Heart right ventricle (tissue), 16 donors: ENCODE measurements at places on chromosomes 7 and 10. TPM values are rescaled to one million over a fixed set of nuclear protein-coding genes. Genes with fewer than 3 reads are reported as not detected.

- DNase-seq, result no peak
Measured at GRCh38 chr10:85612833-85613232, 753.8 kb downstream of the GRID1 start.

- peak; percentile 90 for DNase-seq
Measured at GRCh38 chr10:72319416-72320254, 35.1 kb downstream of the DNAJB12 start.

DNA sequence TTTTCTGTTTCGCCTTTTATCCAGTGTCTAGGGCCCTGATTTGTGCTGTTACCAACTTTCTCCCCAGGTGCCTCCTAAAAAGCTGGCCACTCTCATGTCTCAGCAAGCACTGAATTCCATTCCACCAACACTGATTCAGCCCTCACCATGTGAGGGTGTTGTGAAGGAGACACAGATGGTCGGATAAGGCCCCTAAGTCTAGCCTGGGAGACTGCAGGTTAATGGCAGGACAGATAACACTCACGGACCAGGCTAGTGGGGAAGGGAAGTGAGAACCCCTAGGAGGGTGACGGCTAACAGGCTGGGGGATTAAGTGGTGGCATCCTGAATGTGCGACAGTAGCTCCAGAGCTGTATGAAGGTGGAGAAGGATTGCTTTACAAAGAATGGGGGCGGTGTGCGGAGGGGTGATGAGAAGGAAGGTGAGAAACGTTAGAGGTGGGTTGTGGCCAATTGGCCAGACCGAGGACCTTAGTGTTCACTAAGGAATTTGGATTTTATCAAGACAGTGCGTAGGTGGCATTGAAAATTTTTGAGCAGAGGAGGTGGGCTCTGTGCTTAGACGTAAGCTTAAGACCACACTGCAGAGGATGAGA, 3.8 kb upstream of the DUSP5 start:
- no peak for DNase-seq

- no peak for DNase-seq
Measured at GRCh38 chr7:41885748-41886147, 182.9 kb upstream of the INHBA start.

DNA sequence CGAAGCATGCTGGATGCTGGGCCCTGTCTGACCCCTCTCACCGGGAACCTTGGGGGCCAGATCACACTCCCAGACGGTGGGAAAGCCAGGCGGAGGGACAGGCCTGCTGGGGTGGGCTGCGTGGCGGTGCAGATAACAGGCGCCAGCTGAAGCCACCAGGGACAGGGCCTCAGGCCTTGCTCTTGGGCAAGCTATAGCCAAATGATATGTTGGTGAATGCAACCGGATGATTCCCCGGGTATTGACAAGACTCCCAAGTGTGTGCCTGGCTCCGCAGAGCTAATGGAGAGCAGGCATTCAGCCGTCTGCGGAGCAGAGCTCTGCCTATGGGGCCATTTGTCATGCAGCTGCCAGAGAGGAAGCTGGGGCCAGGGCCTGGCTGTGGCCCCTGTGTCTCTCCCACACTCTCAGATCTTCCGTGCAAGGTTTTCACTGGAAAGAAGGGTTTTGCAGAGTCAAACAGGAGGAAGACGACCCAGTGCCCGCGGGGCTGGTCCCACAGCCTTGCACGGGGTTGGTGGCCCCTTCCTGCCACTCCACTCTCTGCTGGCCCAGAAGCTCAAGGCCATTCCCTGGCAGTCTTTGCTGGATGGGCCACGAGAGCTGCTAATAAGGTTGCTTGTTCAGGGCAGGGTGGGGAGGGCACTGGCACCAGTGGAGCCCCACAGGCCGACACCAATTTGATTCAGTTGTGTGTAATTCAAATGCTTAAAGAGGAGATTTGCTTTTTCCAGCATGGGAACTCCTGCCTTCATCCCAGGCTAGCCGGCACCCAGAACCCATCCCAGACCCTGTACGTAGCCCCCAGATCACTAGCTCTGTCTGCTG, 91.8 kb downstream of the PRKAG2 start:
- no peak for DNase-seq

DNA sequence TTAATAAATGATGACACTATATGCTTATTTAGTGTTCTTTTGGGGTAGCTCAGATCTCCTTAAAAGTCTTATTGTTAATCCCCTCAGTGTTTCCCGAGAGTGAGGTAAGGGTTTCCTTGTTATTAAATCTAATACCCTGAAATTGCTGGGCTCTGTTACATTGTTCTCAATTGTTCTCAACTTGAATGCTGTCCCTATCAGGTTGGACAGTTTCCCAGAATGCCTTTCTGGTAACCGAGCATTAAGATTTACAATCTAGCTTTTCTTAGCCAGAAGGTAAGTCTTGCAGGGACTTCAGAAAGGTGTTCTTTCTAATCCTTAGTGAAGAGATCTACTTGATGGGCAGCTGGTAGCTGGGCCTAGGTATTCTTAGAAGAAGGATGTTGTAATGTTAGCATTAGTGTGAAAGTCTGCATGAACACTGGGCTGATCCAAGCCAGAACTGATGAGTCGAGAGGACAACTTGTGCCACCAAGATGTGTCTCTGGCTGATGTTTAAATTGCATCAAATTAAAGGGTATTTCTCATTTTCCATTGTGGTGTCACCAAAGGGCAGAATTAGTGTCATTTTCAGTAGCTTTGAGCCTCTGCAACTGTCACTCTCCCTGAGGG, 89.9 kb downstream of the SND1 start:
- DNase-seq, result no peak

- DNase-seq, result no peak
Measured at GRCh38 chr10:108450280-108450679, 1285.8 kb upstream of the SORCS1 start.

DNA sequence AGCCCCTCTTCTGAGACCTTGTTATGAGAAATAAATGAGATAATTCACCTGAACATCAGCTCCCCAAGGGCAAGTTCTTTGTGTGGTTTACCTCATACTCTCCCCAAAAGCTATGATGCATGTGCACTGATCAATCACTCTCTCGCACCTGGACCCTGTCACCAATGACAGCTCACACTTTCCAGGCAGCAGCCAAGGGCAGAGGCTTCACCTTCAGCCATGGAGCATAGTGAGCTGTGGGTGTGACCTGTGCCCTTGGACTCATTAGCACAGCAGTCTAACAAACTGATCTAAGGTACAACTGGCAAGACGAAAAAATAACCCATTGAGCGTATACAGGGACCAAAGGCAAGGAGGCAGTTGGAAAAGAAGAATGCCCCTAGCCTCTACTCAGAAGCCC, 17.0 kb downstream of the PDE1C start:
- peak; percentile 14 for DNase-seq

DNA sequence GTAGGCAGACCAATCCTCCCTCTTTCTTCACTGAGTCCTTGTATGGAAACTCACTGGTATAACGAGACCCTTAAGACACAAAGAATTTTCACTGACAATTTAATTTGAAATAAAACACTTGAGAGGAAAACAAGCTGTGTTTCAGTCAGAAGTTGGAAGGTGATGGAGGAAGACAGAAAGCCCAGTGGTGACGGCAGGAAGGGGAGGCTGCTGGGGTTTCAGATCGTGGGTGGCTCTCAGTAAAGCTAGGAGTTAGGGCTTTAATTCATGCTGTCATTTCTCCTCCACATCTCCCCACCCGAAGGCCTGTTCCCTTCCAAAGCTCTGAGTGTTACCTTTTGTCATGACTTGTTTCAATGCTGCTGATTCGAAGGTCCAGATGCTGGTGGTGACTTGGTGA, 605.2 kb upstream of the DPP6 start:
- no peak for DNase-seq

- DNase-seq, result no peak
Measured at GRCh38 chr7:96361116-96361857, 39.4 kb upstream of the SLC25A13 start.

- DNase-seq, result no peak
Measured at GRCh38 chr10:84135836-84136235, 3.5 kb upstream of the GHITM start.

GRCh38 chr10:67140641-67141040, 214.8 kb downstream of the LRRTM3 start:
- DNase-seq, result no peak

BRAF gene
- 32.3 TPM for total RNA-seq

PRSS2 gene
- 7.2 TPM for total RNA-seq

TMEM213 gene
- not detected for total RNA-seq

ATRNL1 gene
- 18.2 TPM for total RNA-seq

FAM25A gene
- not detected for total RNA-seq

SLC25A40 gene
- 24.6 TPM for total RNA-seq

SPDYE6 gene
- not detected for total RNA-seq

CDHR3 gene
- total RNA-seq, result 1.1 TPM

KIF11 gene
- total RNA-seq, result 0.51 TPM

PRKCQ gene
- 0.23 TPM for total RNA-seq
